ENCODE measurements at places on chromosomes 7 and 10.

DNA sequence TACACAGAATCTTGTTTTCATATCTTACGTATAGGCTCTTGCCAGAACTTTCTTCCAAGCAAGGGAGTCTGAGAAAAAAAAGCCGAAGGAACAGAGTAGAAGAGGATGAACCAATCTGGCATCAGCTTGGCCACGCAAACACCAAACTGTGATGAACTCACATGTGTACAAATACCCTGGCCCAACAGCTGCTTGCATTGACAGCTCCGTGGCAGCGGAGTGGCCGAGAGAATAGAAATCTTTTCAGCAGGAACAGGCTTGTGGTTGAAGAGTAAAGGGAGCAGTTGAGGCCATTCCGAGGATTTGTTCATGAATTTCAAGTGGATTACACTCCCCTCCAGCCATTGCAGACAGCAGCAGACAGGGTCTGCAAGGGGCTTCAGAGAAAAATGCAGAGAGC, 173.8 kb upstream of the PLXNA4 start:
- DNase-seq = no peak

DNA sequence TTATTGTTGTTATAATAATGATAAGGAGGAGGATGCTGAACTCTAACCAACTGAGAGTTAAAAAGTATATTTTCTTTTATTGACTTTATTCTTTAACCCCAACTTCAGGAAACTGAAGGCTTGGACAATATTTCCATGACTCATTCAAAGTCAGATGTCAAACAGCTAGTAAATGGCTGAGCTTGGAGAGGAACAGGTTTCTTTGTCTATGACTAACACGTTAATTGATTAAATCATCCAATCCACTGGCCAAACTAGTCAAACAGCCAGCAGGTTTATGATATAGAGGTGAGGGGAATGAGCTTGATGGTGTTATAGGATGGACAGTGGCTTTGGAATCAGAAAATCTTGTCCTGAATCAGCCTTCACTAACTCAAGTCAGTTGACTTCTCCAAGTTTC, 119.1 kb upstream of the WDR11 start:
- DNase-seq = no peak

GRCh38 chr10:105658696-105659095, 1017.6 kb downstream of the SORCS3 start:
- no peak for DNase-seq

DNA sequence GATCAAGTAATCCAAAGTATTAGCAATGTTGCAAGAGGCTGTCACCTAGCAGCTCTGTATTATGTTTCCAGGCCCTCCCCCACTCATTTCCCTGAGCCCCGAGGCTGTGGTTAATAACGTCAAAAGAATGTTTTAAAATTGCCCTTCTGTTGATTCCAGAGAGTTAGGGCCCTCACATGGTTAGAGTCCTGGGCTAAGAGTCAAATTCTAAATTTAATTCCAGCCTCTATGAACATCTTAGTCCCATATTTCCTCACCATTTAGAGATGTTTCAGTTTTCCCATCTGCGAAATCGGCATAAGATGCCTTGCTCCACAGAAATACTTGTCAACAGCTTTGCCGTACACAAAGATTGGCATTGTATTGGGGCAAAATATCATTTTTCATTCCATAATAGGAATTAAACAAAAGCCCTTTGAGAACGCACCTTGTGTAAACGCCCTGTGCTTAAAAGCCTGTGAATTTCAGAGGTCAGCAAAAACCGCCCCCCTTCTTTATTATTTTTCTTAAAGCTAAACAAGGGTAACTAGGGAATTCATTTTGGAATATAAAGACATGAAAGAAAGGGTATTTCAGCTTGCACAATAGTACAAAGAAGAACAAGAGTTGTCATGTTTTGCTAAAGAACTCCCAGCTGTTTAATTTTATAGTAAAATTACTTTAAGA, 135.8 kb downstream of the ARID5B start:
- no peak for DNase-seq

- no peak for DNase-seq
Measured at GRCh38 chr7:92293896-92294590, 48.3 kb downstream of the ANKIB1 start.

DNA sequence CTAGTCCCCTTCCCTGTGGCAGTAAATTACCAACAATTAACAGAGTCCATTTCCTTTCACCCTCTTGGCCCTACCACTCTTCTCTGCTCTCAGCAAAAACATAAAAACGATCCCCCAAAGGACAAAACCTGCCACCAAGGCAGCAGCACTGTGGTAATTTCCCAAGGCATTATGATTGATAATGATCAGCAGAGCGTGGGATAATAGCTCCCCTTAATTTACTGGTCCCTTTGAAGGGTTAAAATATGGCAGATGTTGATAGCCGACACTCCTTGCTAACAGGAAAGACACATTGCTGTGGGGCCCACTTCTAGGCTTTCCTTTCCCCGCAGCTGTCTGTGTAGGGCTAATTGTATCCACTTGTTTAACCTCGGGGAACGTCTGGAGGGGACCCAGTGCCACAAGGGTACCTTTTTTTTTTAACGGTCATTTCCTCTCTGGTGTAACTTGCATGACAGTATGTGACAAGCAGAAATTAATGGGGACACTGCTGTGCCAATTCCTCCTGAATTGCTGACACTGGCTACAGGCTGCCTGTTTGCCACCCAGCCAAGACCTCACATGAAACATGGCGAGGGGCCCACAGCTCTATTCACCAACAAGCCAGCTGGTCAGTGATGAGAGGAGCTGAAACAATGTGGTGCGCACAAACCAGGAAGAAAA, 81.3 kb downstream of the CDK6 start:
- no peak for DNase-seq

DNA sequence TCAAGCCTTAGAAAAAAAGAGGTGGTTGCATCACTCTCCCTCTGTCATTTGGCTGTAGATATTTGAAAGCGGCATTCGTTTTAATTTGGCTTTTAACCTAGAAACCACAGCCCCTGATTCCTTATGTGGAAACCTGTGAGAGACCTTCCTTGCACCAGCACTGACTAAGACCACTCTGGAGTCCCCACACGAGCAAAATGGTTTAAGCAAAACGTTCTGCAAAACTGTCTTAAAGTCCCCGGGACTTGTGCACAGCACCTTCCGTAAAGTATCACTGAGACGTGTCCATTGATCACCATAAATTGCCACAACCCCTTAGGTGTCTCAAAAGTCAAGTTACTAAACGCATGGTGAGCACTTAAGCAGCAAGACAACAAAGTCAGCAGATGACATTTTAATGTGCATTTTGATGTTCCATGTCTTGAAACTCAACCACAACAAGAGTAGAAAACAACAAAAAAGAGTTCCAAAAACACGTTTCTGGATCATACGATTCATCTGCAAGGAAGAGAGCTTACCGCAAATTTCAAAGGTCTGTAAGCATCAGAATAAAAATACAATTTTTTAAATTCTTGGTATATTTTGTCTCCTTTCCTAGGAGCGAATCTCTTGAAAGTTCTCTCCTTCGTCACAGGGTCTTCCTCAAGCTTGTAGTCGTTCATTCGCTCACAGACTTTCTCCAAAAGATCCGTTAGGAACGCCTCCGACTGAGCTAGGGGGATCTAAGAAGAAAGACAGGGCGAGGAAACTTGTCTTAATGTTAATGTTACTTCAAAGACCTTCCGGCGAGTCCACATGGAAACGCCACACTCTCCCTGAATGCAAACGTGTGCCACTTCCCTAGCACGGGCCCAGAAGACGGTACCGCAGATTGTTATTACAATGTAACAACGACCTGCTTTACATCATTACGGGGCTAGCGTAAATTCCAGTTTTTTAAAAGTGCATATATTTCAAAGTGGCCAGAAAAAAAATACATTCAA, 37.7 kb downstream of the CNPY1 start:
- peak; percentile 76 for DNase-seq

DNA sequence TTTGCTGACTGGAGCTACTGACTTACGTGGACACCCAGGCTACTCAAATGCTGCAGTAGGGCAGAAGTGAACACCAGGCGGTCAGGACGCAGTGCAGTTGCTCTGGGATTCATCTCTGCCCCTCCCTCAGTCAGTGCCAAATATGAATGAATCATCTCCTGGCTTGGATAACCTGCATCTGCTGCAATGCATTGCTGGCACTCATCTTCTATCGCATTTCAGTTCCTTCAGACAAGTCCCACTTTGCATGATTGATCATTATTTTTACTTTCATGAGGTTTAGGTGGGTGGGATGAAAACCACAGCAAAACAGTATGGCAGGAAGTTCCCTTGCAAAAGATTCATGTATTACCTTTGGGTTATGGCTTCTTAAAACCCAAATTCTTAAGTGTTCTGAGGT, 224.6 kb upstream of the NRP1 start:
- peak; percentile 30 for DNase-seq

DNA sequence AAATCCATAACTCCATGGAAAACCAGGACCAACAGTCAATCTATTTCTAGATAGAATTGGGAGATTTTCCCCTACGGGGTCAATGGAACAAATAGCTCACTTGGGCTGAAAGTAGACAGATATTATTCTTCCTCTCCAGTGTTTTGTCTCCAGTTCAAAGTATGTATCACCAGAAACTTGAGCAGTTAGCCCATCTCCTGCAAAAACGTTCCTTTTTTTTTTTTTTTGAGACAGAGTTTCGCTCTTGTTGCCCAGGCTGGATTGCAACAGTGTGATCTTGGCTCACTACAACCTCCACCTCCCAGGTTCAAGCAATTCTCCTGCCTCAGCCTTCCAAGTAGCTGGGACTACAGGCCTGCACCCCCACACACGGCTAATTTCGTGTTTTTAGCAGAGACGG, 390.0 kb upstream of the AUTS2 start:
- DNase-seq = no peak

DNA sequence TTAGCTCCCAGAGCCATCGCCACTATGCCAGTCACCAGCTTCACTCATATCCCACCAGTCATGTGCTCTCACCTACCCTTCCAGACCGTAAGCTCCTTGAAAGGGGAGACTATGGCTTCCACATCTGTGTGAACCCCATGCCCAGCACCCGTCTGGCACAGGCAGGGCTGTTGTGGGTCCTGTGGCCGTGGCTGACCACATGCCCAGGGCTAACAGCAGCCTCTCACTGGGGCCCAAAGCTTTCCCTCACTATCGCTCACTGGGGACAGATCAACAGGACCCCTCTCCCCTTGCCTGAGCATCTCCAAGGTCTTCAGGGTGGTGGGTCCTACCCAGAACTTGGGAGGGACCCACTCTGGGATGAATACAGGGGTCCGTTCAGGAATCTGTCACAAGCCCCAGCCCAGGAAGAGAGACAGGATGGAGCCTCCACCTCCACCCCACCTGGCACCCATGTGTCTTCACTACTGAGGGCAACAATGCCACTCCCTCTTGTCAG, 303.9 kb downstream of the GRID1 start:
- no peak for DNase-seq

- DNase-seq = no peak
Measured at GRCh38 chr10:48614481-48615390, 9.9 kb upstream of the ARHGAP22 start.

DNA sequence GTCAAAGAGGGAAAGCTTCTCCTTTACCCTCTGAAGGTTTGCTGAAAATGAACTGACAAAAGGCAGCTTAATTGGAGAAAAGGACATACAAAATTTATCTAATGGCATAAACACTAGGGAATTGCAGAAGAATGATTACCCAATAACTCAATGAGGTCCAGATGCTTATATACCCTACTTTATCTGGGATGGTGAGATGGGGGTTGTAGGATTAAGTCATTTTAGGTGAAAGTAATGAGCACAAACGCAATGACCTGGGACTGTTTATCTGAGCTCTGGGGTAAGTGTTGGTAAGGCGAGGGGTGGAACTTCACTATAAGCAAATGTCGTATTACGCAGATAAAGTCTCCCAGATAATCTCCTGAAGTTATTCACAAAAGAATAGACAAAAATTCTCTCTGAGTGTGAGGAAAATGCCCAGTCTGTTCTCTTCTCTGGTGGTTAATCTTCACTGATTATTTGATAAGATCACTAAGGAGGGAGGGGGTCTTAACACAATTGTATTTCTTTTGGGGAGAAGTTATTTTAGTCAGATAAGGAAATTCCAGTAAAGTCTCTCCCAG, 1067.8 kb downstream of the DNAJB9 start:
- no peak for DNase-seq

GRCh38 chr7:27846388-27846787, 106.4 kb downstream of the TAX1BP1 start:
- DNase-seq = no peak

DNA sequence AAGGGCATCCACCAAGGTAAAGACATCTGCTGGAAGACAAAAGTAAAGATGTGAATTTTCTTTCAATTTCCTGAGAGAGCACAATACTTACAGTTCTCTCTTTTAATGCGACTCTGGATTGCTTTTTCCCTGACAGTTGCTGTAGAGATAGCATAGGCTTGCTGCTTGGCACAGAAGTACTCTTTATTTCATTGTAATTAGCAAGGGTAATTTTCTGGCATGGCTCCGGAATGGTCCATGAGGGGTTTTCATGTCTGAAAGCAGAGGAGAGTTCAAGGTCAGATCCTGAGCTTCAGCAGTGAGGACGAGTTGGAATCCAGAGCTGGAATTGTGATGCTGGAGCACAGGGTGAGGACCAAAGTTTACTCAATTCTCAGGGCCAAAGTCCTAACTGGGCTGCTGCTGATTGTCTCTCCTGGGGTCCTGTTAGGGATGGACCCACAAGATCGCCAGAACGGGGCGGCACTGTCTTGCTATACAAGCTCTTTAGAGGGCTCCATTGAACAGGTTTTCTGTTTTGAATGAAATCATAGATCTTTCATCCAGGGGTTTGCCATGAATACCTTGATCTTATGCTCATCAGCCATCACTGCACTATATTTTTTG, 190.0 kb upstream of the MKI67 start:
- DNase-seq = no peak

- DNase-seq = peak; percentile 14
Measured at GRCh38 chr10:22599048-22599561, 115.3 kb downstream of the PIP4K2A start.

DNA sequence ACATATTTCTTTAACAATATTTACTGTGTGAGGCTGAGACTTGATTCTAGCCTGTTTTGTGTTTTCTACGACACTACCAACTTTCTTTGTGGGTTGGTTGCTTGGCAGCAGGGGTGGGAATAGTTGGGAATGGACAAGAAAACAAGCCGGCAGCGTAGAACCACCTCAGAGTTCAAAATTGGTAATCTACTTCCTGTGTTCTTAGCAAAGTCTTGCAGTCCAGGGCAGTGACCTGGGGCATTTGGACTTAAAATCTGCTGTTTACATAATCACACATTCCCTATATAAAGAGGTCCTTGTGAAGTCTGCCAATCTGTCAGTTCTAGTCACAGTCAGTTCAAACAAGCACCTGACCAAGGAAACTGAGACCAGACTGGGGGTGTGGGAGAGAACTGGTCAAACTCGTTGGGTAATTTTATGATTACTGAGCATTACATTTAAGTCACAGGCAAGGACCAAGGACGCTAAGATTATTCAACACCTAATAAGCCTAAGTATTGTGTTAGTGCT, 167.9 kb downstream of the CPEB3 start:
- no peak for DNase-seq

Data from SW480 (cell line).